ENCODE measurements at places on chromosomes 16 and 17. TPM values are rescaled to one million over a fixed set of nuclear protein-coding genes. Genes with fewer than 3 reads are reported as not detected.

GRCh38 chr16:49833085-49833484, 22.8 kb downstream of the ZNF423 start:
- peak overlapping the region; percentile 78 for H3K27ac ChIP-seq
- peak overlapping the region; percentile 4 for H3K4me3 ChIP-seq
- no peaks in the 10 kb centered on the region for H3K27me3 ChIP-seq
- H3K36me3 ChIP-seq: no peaks in the 10 kb centered on the region
- peaks cover 89% of the 10 kb centered on the region for H3K4me1 ChIP-seq
- no peak for DNase-seq

DNA sequence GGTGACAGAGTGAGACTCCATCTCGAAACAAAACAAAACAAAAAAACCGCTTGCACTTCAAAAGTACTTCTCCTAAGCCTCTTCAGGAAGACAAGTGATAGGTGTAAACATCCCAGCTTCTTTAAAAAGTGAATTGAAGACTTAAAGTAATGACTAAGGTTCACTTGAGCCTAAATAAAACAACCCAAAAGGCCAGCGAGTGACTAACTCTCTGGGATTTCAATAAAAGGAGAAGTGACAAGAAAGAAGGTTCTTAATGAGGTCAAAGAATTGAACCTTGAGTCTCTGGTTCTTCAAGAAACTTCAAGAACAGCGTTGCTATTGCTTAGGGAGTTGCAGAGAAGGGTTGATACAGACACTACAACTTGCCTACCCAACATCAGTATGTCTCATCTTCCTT, 42.2 kb downstream of the STX8 start:
- no peak overlapping the region for H3K27ac ChIP-seq
- peaks cover 10% of the 10 kb centered on the region for H3K4me1 ChIP-seq
- H3K27me3 ChIP-seq: no peaks in the 10 kb centered on the region
- no peak overlapping the region for H3K4me3 ChIP-seq

- H3K4me3 ChIP-seq: no peak overlapping the region
- no peaks in the 10 kb centered on the region for H3K27me3 ChIP-seq
- no peaks in the 10 kb centered on the region for H3K4me1 ChIP-seq
These were observed 11.1 kb downstream of the SYNRG start for GRCh38 chr17:37598145-37598544.

GRCh38 chr16:9787717-9788116, 394.5 kb downstream of the GRIN2A start:
- no peaks in the 10 kb centered on the region for H3K4me1 ChIP-seq
- no peaks in the 10 kb centered on the region for H3K27me3 ChIP-seq
- H3K27ac ChIP-seq: no peak overlapping the region
- no peak overlapping the region for H3K4me3 ChIP-seq

DNA sequence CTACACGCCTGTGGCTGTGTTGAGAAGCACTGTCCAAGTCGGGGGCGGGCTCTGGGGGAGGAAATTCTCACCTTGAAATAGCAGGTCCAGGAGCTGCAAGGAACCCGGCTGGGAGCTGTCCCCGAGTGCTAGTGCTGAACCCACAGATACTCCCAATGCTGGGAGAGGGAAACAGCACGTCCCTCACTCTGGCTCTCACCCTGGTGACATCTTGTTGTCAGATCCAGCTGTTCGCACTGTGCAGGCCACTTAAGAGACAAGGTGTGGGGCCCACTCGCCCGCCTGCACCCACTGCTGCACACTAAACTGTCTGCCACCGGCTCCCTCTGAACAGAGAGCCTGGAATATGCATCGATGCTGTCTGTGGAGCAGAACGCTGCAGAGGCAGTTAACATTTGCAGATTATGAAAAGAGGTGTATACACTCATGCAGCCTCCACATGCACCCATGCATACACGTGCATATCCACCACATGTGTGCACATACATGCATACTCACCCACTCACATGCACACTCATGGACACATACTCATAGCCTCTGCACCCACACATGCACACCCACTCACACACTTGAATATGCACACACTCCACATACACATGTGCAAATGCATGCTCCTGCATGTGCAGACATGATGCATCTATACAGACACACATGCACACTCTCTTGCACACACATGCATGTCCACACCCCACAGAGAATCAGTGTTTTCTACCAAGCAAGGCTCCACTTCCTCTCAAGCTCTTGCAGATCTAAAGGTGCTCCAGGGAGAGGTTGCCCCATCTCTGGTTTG, 42.0 kb downstream of the MGAT5B start:
- no peak for DNase-seq
- H3K27me3 ChIP-seq: no peaks in the 10 kb centered on the region
- no peak overlapping the region for H3K4me3 ChIP-seq
- no peaks in the 10 kb centered on the region for H3K4me1 ChIP-seq
- no peaks in the 10 kb centered on the region for H3K36me3 ChIP-seq

DNA sequence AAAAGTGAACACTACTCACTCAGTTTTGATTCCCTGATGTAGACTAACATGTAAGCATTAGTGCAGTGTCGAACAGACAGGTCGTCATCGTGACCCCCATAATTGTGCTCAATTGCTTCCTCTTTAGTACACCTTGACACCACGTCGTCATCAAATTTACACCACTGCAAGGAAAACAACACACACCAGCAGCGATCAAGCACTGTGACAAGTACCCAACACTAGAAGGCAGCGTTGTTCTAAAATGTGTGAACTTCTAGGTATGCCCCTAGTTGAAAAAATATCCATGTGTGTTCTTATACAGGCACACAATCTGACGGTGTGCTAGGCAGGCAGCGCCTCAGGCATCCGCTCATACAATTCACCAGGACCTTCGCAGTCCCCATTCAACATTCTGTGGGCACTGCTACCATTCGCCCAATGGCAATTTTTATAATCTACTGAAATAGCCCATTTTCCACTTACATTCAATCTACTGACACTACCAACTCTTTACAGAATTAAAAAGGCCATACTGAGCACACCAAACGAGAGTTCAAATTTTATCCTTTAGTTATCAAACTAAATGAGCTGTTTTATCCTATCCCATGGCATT, 23.1 kb downstream of the LITAFD start:
- peaks cover 14% of the 10 kb centered on the region for H3K4me1 ChIP-seq
- no peak for DNase-seq
- no peak overlapping the region for H3K4me3 ChIP-seq

DNA sequence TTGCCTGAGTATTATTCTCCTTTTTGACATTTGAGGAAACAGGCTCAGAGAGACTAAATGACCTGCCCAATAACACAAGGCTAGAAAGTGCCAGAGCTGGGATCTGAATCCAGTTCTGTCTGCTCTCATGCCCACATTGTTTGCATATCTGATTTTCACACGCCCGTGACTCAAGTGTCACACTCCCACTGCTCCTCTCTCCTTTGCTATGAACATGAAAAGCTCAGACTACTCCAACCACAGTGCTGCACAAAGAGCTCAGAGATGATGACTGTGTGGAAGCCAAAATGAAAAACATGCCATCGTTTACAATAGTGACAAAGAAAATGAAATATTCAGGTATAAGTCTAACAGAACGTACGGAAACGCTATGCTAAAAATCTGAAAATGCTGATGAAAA, 107.9 kb downstream of the SMG6 start:
- no peak for DNase-seq
- no peak overlapping the region for H3K4me3 ChIP-seq
- no peaks in the 10 kb centered on the region for H3K27me3 ChIP-seq
- H3K27ac ChIP-seq: no peak overlapping the region

GRCh38 chr16:82263521-82264143, 93.6 kb upstream of the MPHOSPH6 start:
- no peaks in the 10 kb centered on the region for H3K27me3 ChIP-seq
- DNase-seq: no peak
- peak overlapping the region; percentile 23 for H3K27ac ChIP-seq
- H3K4me3 ChIP-seq: peak overlapping the region; percentile 46
- H3K36me3 ChIP-seq: no peaks in the 10 kb centered on the region
- peaks cover 10% of the 10 kb centered on the region for H3K4me1 ChIP-seq

GRCh38 chr17:76515274-76515949, 14.2 kb upstream of the RHBDF2 start:
- H3K4me3 ChIP-seq: peak overlapping the region; percentile 64
- peak; percentile 72 for DNase-seq
- H3K27me3 ChIP-seq: no peaks in the 10 kb centered on the region
- H3K4me1 ChIP-seq: peaks cover 3% of the 10 kb centered on the region

- H3K4me3 ChIP-seq: no peak overlapping the region
- H3K27ac ChIP-seq: peak overlapping the region; percentile 62
- DNase-seq: no peak
- no peaks in the 10 kb centered on the region for H3K36me3 ChIP-seq
- no peaks in the 10 kb centered on the region for H3K27me3 ChIP-seq
- H3K4me1 ChIP-seq: no peaks in the 10 kb centered on the region
These were observed 41.0 kb upstream of the MSI2 start for GRCh38 chr17:57215317-57215716.

DNA sequence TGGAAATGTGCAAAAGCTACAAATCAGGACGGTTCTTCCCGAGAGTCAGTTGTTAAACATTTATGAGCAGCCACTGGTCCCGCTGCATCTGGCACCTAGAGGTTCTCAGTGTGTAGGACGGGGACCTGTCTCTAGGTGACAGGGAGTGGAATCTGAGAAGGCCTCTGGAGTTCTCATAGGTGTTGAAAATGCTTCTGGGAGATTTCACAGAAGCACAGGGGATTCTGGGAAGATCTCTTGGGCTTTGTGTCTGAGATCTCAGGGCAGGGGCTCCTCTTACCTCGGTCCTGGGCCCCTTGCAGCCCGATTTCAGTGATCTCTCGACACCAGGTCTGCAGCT, 8.9 kb downstream of the ALOX15 start:
- no peaks in the 10 kb centered on the region for H3K36me3 ChIP-seq
- peaks cover 4% of the 10 kb centered on the region for H3K4me1 ChIP-seq
- H3K4me3 ChIP-seq: no peak overlapping the region

GRCh38 chr17:58370716-58371115, 18.7 kb upstream of the SUPT4H1 start:
- no peak overlapping the region for H3K4me3 ChIP-seq
- no peaks in the 10 kb centered on the region for H3K27me3 ChIP-seq

DNA sequence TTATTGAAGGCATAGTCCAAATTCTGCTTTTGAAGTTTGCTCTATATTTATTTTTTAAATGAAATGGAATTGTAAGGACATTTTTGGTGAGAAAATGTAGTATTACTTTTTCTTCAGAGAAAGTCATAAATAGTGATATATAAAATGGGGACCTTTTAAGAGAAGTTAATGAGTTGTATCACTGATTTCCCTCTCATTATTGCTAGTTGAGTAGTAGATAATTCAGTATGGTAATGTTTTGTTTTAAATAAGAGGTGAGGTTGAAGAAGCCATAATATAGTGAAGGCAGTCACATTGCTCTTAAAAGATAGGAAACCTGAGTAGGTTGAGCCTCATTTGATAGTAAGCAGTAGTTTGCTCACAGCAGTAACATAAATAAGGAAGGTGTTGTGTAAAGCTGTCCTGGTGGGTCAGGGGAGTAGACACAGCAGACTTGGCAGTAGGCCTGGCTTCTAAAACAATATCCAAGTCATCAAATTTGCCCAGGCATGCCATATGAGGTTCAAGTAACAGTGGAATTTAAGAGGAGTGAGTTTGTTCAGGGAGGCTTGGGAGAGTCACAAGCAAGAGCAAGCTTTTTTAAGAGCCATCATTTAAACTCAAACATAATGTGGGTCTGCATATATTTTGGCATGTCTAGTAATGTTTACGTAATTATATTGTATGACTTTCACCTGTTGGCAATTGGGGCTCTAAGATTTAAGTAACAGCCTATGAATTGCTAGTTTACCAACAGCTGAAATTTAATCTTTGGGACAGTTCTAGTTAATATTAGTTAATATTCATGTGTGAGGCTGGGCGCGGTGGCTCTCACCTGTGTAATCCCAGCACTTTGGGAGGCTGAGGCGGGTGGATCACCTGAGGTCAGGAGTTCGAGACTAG, 6.5 kb downstream of the NFATC3 start:
- H3K4me1 ChIP-seq: peaks cover 58% of the 10 kb centered on the region
- no peaks in the 10 kb centered on the region for H3K27me3 ChIP-seq
- DNase-seq: no peak
- no peaks in the 10 kb centered on the region for H3K36me3 ChIP-seq

GRCh38 chr16:57614944-57615343, 13.5 kb upstream of the ADGRG1 start:
- H3K4me1 ChIP-seq: no peaks in the 10 kb centered on the region
- H3K36me3 ChIP-seq: no peaks in the 10 kb centered on the region
- DNase-seq: no peak
- H3K4me3 ChIP-seq: no peak overlapping the region
- no peaks in the 10 kb centered on the region for H3K27me3 ChIP-seq
- H3K27ac ChIP-seq: no peak overlapping the region

DNA sequence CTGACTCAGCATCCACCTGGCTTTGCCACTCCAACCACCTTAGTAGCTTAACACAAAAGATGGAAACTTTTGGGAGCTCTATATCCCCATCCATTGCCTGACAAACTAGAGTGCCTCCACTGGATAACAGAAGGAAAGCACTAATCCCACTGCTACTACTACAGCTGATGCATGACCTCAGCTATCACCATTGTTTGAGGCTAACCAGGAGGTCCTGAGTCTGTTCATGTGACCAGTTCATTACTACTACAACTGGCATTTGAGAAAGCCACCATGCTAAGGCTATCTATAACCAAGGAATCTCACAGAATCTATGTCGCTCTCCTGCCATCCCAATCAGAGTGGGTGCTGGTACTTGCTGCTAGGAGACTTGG, 604.3 kb upstream of the CA10 start:
- H3K27me3 ChIP-seq: no peaks in the 10 kb centered on the region
- no peak overlapping the region for H3K27ac ChIP-seq
- H3K36me3 ChIP-seq: no peaks in the 10 kb centered on the region
- no peaks in the 10 kb centered on the region for H3K4me1 ChIP-seq
- no peak overlapping the region for H3K4me3 ChIP-seq

GRCh38 chr16:15542734-15543347, 100.1 kb downstream of the MARF1 start:
- H3K27ac ChIP-seq: no peak overlapping the region
- no peak for DNase-seq
- peaks cover 10% of the 10 kb centered on the region for H3K4me1 ChIP-seq

GRCh38 chr16:9921997-9922396, 260.2 kb downstream of the GRIN2A start:
- no peaks in the 10 kb centered on the region for H3K27me3 ChIP-seq
- peaks cover 10% of the 10 kb centered on the region for H3K4me1 ChIP-seq
- H3K27ac ChIP-seq: no peak overlapping the region
- DNase-seq: no peak

GRCh38 chr17:40778461-40778860, 3.9 kb downstream of the KRT27 start:
- H3K27ac ChIP-seq: no peak overlapping the region
- H3K36me3 ChIP-seq: no peaks in the 10 kb centered on the region
- no peaks in the 10 kb centered on the region for H3K4me1 ChIP-seq
- no peaks in the 10 kb centered on the region for H3K27me3 ChIP-seq
- H3K4me3 ChIP-seq: no peak overlapping the region

KRTAP4-9 gene
- total RNA-seq: not detected

ARHGDIG gene
- total RNA-seq: not detected

NPW gene
- total RNA-seq: not detected

ARL5C gene
- total RNA-seq: 0.27 TPM

CD300E gene
- total RNA-seq: 0.14 TPM

CLDN9 gene
- total RNA-seq: not detected

OTOA gene
- 0.21 TPM for total RNA-seq

CCL3 gene
- total RNA-seq: 42.9 TPM

INCA1 gene
- total RNA-seq: 1.2 TPM

Data from thoracic aorta (tissue), 2 donors.